ENCODE measurements at places on chromosomes 3 and 15.

DNA sequence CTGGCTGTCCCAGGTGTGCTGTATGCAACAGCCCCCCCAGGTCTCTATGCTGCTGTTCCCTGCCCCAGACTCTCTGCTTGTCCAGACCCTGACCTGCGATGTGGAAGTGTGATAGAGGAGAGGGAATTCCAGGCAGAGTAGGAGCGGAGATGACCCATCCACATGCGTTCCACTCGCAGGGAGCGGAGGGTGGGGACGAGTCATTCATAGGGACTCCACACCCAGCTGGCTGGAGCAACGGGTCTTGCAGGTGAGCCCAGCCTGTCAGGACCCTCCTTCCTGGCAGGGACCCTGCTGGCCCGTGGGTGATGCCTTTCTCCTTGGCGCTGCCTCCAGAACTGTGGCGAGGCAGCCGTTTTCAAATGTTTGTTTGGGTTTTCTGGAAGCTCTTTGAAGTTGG, 58.8 kb downstream of the CEMIP start:
- no peak for DNase-seq

- no peak for DNase-seq
Observed at GRCh38 chr3:46576879-46577278, 10.8 kb upstream of the LRRC2 start.

GRCh38 chr15:70853318-70853972, 512 bp downstream of the LARP6 start:
- no peak for DNase-seq

DNA sequence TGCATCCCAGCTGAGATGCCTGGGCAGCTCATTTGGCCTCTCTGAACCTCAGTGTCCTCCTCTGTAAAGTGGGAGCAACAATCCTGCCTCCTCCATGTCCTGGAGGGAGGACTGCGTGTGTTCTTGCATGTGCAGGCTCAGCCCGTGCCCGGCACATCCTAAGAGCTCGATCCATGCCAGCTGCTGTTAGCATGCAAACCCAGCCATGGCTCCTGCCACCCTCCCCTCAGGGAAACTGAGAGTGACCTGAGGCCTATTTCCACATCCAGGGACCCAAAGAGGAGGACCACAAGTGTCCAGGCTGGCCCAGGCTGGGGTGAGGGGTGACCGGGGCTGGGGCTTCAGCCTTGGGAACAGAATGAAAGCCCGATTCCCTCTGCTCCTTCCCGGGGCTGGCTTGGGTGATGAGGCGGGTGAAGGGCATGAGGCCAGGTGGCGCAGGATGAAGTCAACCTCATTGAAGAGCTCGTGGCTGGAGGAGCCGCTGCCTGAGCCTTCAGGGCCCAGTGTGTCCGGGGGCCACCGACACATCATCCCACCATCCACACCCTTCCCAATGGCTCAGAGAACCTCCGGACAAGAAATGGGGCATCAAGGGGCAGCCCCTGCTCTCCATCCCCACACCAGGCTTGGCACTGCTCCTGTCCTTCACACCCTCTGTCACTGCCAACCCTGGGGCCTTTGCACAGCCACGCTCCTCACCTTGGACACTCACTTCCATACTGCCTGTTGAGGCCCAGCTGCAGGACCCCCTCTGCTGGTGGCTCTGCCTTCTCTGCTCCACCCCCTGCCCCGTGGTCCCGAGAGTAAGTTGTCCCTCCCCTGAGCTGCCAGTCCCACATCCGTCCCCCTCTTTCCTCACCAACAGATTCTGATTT, 42.5 kb downstream of the ADAMTS7 start:
- DNase-seq = no peak

DNA sequence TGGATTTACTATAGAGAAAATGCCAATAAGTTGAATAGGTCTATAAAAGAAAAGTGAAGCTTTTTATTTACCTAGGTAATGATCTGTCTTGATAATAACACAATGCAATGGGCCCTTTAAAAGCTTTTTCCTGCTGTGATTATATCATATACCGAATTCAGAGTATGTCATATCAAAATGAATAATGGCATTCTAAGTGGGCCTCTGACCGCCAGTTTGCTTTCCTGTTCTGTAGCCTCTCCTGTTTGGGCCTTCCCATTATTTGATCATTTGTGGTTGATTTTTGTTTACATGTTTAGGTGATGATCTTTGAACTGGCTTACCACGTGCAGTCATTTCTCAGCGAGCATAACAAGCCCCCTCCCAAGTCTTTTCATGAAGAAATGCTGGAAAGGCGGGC, 14.9 kb downstream of the EIF2AK4 start:
- DNase-seq = no peak

GRCh38 chr3:58962040-58962651, 87.7 kb downstream of the CFAP20DC start:
- no peak for DNase-seq

GRCh38 chr3:172606021-172606420, 82.8 kb upstream of the TNFSF10 start:
- DNase-seq = no peak

DNA sequence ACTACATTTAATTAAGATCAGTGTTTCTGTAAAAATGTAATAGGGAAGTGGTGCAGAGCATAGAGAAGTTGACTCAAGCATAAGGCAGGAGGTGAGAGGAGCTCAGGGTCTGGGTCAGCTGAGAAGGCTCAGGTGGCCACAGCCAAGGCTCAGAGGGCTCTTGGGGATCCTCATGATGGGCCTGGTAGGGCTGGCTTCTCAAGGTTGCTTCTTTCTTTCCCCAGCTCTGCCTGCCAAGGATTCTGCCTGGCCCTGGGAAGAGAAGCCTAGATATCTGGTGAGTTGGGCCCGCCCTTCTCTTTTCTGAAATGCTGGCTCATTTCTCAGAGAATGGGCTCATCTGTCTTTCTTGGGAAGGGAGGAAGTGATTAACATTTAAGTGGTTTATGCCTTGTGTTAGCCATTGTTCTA, 6.5 kb downstream of the ZNF589 start:
- DNase-seq = no peak

GRCh38 chr3:181086011-181086410, 96.5 kb upstream of the DNAJC19 start:
- DNase-seq = no peak

DNA sequence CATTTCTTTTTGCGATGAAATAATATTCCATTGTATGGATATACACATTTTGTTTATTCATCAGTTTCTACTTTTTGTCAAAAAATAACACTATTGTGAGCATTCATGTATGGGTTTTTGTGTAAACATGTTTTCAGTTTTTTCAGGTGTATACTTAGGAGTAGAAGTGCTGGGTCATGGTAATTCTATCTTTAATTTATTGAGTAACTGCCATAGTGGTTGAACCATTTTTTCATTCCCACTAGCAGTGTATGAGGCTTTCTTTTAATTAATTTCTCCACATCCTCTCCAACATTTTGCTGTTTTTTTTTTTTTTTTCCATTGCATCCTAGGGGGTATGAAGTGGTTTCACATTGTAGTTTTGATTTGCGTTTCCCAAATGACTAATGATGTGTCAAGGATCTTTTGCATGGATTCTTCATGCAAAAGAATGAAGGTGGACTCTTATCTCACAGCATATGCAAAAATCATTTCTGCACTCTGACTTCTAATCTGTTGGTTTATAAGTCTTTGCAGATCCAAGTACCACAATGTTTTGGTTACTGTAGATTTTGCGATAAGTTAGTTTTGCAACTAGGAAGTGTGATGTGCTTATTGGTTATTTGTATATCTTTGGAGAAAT, 12.6 kb downstream of the ATP2C1 start:
- DNase-seq = no peak

GRCh38 chr3:65356331-65357248, 668.8 kb upstream of the ADAMTS9 start:
- DNase-seq = no peak

All from effector memory CD4-positive, alpha-beta T cell (primary cell).